ENCODE measurements at places on chromosomes 11 and 22.

DNA sequence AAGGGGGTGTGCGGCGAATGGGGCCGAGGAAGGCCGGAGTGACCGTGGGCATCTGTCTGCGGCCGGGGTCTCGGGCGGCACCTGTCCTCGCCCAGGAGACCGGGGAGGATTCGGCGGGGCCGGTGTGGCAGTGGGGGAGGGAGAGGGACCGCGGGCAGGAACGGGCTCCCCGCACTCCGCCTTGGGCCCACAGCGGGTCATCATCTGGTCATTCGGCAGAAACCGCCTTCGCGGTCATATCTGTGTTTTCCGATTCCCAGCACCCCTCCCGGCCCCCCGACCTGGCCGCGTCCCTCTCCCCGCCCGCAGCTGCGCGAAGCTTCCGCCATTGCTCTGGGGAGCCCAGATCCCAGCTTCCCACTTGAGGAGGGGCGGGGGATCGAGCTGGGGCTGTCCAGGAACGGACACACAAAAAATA, 824 bp upstream of the CBX6 start:
- DNase-seq = no peak

- no peak for DNase-seq
Measured at GRCh38 chr11:46738887-46739286, 19.9 kb downstream of the F2 start.

GRCh38 chr11:76835928-76836612, 24.6 kb upstream of the ACER3 start:
- no peak for DNase-seq

GRCh38 chr22:49446759-49447710, 380.6 kb downstream of the BRD1 start:
- DNase-seq = no peak

Data from activated T-cell treated with anti-CD3 and anti-CD28 coated beads for 1 hour (primary cell).